Fibroblast of villous mesenchyme (primary cell): ENCODE measurements at places on chromosomes 16 and 17. TPM values are rescaled to one million over a fixed set of nuclear protein-coding genes. Genes with fewer than 3 reads are reported as not detected.

The VWA3A gene
- total RNA-seq = under 0.01 TPM in 2 replicates

The KRTAP1-1 gene
- total RNA-seq = not detected in 2 replicates

The ZFHX3 gene
- 3.9 and 6.8 TPM in 2 replicates for total RNA-seq

The LIG3 gene
- 41.6 and 59.6 TPM in 2 replicates for total RNA-seq

The GP1BA gene
- not detected in 2 replicates for total RNA-seq

The GAS2L2 gene
- total RNA-seq = not detected in 2 replicates

The CYTH1 gene
- total RNA-seq = 16.4 and 19.4 TPM in 2 replicates

The CA7 gene
- not detected in 2 replicates for total RNA-seq

The UNC119 gene
- total RNA-seq = 19.6 and 21.6 TPM in 2 replicates

DNA sequence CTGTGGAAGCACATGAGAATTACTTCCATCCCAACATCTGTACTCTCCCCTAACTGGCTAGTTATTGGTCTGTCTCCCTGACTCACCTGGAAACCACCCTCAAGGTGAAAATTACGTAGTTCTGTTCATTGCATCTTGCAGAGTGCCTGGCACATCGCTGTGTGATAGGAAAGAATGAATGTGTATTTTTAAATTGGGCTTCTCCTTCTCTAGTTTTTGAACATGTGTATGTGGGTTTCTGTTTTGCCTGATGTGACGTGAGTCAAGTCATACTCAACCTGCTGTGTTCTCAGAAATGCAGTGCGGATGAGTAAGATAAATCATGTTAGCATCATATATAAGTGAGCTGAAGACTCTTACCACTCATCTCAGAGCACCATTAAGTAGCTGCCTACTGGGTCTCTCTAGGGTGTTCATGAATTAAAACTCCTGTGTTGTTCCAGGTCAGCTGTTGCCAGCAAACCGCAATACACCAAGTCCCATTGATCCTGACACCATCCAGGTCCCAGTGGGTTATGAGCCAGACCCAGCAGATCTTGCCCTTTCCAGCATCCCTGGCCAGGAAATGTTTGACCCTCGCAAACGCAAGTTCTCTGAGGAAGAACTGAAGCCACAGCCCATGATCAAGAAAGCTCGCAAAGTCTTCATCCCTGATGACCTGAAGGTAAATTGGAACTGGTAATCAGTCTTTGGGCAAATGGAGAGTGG lies 50.2 kb downstream of the HLF start:
- DNase-seq = no peak

DNA sequence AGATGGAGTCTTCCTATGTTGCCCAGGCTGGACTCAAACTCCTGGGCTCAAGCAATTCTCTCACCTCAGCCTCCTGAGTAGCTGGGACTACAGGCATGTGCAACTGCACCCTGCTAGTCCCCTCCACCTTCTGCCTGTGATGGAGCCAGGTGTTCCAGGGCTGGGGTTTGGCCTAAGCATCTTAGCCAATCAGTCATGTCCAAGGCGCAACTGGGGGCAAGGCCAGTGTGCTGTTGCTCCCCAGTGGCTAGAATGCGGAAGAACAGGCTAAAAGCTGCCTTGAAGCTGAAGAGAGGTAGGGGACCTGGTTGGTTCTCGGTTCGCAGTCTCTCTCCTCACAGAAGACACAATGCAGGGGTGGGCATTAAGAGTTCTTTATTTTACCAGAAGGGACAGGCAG lies 18.6 kb downstream of the FLOT2 start:
- peak; percentile 63 for DNase-seq

DNA sequence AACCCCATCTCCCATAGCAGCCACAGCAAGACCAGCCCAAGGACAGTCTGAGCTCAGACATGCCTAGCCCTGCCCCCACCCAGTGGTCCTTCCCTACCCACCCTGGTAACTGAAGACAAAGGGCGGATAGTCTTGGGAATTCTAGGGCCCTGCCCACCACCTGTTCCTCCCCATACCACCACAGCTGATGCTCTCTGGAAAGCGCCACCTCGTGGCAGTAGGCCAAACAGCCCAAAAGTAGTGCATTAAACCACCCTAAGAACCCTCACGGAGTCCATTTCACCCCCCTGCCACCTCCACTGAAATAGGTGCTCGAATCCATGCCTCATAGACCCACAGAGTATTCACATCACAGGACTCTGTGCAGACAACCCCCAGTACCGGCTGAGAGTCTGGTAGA lies 1021.4 kb downstream of the CDH8 start:
- DNase-seq = no peak

- DNase-seq = no peak
Observed at GRCh38 chr16:48511716-48512115, 98.3 kb downstream of the N4BP1 start.

- no peak for DNase-seq
Observed at GRCh38 chr16:74064120-74064735, 232.4 kb upstream of the PSMD7 start.

GRCh38 chr17:56756536-56756935 lies 77.2 kb downstream of the C17orf67 start:
- peak; percentile 84 for DNase-seq

DNA sequence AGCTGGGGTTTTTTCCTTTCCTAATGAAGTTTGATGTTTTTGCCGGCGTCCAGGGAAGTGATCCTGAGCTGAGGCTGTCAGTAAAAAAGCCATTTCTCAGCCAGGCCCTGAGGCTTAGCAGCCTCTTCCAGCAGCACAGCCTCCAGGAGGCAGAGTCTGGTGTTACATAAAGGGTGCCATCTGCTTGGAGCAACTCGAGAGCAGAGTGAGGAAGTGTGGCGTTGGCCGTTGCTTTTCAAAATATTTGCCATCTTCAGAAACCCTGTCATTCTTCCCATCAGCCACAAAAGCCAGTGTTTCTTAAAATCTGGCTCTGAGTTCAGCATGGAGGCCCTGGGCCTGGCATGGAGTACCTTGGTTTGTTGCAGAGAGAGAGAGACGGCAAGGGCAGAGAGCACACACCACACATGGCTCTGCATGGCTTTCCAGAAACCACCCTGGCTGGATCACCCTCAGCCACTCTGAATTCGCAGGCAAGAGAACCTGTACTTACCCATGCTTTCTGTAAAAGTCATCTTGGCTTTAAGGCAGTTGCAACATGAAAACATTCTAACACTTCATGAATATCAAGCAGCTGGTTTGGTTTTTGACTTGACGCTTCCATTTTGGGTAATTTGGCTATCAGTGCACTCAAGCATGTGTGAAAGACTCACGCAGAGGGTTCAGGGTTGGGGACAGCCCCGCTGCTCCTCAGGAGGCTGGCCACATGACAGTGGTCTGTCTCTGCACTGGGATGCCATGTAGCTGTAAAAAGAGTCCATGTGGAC lies 21.0 kb downstream of the PMM2 start:
- DNase-seq = no peak

DNA sequence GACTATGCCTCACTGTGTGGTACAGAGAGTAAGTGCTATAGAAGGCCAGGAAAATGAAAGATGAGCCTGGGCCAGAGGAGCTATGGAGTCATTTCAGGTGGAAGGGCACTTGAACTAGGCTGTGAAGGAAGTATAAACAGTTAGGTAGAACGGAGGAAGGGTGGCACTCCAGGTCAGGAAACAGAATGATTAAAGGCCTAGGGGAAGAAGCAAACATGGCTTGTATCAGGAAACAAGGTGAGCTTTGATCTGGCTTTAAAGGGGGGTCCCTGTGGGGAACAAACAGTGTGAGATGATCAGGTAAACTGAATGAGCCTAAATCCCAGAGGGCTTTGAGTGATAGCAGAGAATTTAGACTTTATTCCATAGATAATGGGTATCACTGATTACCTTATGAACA lies 16.9 kb downstream of the MAP3K3 start:
- DNase-seq = no peak

DNA sequence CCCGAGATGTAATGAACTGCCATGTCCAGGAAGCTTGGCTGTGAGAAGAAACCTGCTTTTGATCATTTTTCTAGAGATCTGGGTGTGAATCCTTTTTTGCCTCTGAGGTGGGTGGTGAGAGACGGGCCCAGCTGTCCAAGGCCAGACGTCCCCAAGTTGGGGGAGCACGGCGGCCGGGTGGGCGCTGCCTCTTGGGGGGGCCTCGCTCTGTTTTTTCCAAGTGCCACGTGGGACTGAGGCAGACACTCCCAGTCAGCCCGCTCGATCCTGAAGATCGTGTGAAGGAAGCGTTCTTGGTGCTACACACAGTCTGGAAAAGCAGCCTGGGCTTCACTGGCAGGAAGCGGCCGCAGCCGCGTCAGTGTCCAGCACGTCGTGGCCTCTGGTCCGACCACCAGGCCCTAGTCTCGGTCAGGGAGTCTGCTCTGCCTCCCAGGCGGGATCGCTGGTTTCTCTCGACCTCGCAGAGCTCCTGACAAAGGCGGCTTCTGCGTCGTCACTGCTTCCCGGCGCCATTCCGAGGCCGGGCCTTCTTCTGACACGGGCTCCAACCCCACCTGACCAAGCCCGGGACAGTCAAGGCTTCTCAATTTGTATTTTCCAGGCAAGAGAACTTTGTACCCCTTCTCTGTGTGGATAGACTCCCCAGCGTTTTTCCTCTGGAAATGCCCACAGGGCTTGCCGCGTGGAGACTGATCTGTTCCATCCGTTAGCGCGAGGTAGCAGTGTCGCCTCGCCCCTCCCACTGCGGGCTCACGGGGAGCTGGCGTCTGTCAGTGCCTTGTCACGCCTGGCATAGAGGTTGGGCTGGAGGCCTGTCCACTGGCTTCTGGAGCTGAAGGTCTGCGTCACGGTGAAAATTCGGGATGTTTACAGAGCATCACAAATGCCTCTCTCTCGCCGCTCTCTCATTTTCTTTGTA lies 12.4 kb downstream of the PRSS27 start:
- no peak for DNase-seq

DNA sequence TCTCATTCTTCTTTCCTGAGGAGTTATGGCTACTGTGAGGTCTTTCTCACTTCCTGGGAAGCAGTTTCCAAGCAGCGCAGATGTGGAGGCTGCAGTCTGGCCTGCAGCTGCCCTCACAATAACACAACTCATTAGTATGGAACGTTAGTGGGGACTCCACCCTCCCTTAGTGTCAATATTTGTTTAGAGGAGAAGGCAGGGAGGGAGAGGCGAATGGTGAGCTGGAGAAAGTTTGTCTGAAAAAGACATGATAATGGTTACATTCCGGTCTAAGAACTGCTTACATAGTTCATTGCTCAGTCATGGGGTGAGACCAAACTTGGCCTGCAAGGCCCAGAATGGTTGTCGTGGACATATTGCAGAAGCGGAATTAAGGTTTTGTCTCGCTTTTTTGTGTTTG lies 170.2 kb downstream of the HS3ST3B1 start:
- peak; percentile 93 for DNase-seq

- no peak for DNase-seq
Observed at GRCh38 chr16:65959983-65960382, 406.5 kb upstream of the CDH5 start.

GRCh38 chr16:24863582-24864437 lies 18.0 kb downstream of the SLC5A11 start:
- DNase-seq = no peak

GRCh38 chr17:29393436-29393835 lies 3.3 kb downstream of the TAOK1 start:
- peak; percentile 60 for DNase-seq

DNA sequence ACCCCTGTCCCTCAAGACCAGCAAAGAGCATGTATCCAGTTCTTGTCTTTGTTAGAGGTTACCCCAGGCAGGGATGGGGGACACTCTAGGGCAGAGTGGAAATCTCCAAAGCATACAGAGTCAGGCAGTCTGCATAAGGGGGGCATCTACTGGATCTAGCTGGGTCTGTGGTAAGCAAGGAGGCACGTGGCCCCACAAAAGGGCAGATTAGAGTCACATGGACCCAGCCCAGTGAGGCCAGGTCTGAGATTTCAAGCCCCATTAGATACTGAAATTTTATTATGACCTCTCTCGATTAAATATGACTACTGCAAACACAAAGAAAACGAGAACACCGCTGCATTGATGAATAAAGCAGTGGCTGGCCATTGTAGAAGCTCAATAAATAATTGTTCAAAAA lies 1.6 kb upstream of the GPR139 start:
- no peak for DNase-seq

- DNase-seq = no peak
Observed at GRCh38 chr17:12429116-12429515, 236.6 kb upstream of the MYOCD start.

- DNase-seq = no peak
Observed at GRCh38 chr17:16649585-16649984, 4.1 kb downstream of the ZNF624 start.
